ENCODE measurements at places on chromosomes 5 and 9.

- peak; percentile 33 for DNase-seq
These were observed 62.8 kb upstream of the LMX1B start for GRCh38 chr9:126550891-126551351.

DNA sequence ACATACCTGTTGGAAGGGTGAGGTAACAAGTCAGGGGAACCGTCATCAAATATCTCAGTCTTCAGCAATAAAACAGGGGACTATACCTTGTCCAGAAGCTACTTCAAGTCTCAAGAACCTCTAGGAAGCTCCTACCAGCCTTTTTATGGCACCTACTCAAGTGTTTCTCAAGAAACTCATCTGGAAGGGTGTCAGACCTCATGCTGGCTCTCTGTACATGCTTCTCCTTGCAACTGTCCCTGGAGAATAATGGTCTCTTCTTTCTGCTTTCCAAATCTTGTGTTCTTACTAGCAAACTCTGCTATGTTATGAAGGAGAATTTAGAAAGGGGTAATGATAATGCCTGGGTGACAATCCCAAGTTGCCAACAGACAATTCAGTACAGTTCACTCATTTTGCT is 8.3 kb upstream of the PTAR1 start:
- DNase-seq, result no peak

DNA sequence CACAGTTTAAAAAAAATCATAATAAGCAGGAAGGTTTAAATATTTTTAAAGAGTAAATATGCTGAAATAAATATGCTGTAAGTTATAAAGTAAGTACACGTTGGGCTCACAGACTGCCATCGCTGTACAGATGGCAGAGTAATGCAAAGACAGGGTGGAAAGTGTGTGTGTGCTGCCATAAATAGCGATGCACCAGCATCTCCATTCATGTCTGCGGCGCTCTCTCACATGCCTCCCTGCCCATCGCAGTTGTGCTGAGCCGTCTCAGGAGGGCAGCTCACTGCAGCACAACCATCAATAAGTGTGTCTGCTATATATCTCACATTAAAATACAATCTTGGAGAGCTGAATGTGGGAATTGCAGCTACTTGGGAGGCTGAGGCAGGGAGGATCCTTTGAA is 14.3 kb downstream of the MOCS2 start:
- DNase-seq, result no peak

- DNase-seq, result peak; percentile 59
These were observed at the start of gene CHSY3 for GRCh38 chr5:129904102-129904666. Gene CHSY3, plus strand, starts transcription at chr5:129904465.

DNA sequence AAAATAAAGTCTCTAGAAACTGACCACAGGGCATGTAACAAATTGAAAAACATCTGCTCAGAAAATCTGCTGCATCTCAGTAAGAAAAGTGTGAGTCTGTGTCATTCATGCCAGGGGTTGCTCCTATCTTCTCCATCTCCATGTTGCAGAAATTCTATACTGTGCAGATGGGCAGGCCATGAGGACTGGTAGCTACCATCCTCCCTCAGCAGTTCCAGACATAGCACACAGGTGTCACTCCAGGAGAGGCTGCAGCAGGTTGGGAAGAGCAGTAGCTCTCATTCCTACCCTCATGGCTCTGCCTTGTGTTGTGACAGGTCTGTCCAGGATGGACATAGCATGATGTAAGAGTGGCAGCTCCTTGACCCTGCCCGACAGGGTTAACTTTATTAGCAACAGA is 173.4 kb downstream of the NDUFS4 start:
- peak; percentile 76 for DNase-seq

DNA sequence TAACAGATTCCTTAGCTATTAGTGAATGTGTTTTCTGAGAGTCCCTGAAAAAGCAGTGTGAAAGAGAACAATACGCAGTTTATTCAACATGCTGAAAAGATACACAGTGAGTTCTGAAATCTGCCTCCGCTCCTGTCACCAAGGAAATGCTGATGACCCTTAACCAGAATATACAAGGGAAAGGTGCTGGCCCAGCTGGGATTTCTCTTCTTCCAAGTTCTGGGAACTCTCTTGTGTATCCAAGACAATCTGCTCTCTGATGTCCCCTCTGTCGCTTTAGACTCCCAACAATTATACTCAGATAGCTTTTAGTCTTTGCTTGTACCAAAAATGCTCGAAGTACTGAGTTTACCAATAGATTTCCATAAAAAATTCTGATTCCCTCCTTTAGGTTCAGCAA is 214.9 kb downstream of the TMEM167A start:
- no peak for DNase-seq

DNA sequence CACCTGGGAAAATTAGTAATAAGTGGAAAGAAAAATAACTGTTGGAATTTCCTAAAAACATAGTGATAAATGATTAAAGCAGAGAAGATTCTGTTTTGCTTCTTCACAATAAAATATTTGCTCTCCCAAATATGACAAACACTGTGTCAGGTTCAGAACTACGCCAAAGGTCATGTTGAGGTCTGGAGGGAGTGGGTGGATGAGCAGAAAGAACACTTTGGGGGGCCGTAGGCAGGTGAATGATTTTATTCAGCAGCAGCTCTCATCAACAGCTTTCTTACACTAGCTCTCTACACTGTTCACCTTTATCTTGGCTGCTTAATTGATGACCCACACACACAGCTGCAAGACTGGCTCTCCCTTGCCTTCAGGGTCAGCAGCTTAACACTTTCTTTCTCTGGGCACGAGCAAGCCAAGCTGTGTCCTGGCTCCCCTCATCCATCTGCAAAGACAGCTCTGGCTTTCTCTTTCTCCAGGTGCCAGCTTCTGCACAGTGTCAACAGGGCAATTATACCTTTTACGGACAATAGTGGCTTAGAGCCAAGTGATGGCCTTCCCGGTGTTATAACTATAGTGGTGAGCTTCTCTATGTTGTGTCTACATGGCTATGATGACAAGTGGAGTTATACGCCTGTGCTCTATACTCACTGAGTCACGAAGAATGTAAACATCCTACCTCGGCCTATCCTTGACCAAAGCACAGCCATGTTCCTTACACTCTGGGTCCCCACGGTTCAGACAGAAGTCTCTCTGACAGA is 18.9 kb upstream of the GPX8 start:
- no peak for DNase-seq

DNA sequence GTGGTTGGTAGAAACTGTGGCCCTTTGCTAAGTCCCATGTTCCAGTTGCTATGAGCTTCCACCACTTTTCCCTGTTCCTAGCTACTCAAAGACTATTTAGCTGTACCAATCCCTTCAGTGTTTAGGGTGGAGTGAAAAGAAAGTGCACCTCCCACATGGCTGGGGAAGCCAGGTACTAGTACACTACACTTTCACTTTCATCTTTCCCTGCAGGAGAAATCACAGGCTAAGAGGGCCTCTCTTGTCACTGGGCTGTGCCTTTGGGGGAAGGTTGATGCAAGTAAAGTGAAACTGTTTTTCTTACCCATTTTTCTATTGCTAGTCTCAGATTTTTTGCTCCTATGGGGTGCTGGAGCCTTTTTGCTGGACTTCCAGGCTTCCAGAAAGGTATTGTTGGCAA is 33.5 kb upstream of the CKS2 start:
- DNase-seq, result no peak

DNA sequence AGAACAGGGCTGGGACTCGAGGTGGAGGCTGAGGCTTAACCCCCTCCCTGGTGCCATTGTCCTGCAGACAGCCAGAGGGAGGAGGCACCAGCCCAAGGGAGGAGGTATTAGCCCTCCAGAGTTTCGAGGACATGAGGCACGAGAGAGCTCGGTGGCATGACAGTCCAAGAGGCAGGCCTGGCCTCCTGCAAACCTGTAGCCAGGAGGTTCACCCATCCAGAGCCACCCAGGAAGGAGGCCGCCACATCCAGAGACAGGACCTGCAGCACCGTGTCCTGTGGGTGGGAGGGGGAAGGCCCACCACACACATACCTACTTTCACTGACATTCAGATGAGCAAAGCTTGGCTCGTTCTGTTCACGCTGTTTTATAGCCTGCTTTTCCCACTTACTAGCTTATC is 75.2 kb upstream of the ADAMTS2 start:
- DNase-seq, result no peak

- no peak for DNase-seq
These were observed 52.7 kb upstream of the NEURL1B start for GRCh38 chr5:172588380-172588779.

DNA sequence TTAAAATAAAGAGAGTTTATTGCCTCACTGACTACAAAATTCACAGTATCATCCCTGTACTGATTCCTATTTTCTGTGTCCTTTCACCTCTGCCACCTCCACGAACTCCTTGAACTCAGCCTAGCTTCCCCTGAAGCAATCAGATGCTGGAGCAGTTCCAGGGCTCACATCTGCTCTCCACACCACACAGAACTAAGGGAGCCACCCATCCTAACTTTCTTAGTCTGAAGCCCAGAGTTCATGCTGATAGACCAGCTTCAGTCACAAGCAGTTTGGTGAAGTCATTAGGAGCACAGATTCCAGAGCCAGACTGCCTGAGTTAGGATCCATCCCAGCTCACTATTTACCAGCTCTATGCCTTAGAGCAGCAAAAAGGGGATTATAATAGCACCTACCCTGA is 15.6 kb upstream of the EPB41L4A start:
- no peak for DNase-seq

DNA sequence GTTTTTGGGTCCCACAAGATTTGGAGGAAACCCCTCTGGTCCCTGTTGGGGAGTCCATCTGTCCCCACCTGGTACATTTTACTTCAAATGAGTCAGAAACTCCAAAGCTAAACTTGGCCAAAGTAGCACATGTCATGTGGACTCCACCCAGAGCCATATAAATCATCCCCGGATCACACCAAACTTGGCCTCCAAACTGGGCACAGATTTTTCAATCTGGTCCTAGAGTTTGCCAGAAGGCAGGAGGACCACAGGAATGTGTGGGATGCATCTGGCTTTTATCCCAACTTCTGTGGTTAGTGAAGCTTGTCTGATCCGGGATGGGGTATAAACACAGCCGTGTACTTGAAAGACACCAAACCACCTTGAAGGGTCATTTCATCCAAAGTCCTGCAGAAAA is 66.3 kb downstream of the MAT2B start:
- DNase-seq, result peak; percentile 1

DNA sequence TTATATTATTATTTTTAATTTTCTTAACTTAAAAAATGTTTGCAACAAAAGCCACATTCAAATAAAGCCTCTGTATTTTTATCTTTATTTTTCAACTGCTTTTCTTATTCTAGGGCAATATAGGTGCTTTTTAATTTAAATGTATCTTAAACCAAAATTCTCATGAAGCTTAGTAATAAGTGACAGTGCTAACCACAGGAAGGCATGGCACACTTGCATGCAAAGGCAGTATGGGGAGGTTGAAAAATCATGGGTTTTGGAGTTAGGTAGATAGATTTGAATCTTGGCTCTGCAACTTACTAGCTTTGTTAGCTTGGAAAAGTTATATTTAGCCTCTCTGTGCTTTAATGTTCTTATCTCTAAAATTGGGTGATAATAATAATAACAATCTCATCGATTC is 458.0 kb downstream of the DMAC1 start:
- no peak for DNase-seq

DNA sequence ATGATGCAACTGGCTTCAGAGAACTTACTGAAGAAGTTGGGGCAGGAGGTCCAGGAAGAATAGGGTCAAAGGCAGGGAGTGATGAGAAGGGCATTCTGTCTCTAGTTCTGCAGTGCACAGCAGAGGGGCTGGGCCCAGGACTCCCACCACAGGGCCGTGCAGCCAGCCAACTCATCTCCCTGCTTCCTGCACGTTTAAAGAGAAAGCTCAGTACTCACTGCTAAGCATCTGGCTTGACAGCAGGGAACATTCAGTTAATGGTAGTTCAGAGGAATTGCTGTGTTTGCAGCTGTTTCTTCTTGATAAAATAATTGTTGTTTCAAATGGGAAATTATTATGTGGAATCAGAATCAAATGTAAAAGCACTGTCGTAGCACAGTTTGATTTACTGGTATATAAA is 25.6 kb upstream of the SCAMP1 start:
- peak; percentile 4 for DNase-seq

DNA sequence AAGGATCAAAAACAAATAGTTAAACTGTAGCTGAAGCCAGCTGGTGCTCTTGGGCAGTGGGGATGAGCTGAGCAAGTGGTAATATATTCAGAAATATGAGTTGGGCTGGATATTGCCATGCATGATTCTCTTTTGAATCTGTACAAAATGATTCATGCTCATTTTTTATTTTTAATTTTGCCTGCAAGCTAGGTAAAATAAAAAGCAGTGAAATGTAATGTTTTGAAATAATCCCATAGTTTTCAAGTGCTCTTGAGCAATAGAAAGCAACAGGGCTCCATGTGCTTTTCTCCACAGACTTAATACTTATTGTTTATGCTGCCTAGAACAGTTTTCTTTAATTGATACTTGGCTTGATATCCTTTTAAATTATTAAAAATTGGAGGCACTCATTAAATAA is 489.3 kb downstream of the TLE4 start:
- DNase-seq, result no peak

DNA sequence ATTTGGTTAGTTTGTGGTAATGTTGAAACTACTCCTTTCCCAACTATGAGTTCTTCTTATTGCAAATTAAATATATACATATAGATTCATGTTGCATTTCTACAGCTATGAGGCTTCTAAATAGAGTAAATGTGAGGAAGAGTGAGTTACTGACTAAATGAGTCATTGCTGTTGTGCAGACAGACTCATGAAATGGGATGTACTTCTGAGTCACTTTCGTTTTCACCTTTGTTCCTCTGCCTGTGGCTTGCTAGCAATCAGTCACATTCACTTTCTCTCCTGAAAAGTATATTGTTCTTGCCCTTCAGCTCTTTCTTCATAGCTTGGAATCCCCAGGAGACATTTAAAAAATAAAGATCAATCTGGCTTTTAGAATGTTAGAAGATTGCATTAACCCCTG is 295.5 kb upstream of the SMC2 start:
- DNase-seq, result no peak

DNA sequence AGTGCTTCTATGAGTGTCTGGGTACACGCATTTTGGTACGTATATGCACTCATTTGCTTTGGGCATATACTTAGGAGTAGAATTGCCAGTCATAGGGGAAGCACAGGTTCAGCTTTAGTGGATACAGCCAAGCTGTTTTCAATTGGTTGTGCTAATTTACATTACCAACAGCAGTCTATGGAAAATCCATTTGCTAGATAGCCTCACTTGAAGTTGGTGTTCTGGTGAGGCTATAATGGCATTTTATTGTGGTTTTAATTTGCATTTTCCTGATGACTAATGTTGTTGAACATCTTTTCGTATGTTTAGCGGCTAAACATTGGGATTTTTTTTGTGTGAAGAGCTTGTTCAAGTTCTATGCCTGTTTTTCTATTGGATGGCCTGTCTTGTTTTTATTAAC is 76.8 kb upstream of the ANKH start:
- DNase-seq, result no peak

DNA sequence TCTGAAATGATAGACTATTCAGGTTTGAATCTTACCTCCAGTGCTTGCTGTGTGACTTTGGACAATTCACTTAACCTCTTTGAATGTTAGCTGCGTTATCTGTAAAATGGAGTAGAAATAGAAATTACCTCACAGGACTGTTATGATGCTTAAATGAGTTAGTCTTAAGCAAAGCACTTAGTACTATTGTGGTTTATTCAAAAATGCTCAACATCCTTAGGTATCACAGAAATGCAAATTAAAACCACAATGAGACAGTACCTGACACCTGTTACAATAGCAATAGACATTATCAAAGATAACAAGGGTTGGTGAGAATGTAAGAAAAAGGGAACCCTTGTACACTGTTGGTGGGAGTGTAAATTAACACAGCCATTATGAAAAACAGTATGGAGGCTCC is 77.6 kb upstream of the FREM1 start:
- no peak for DNase-seq

- no peak for DNase-seq
These were observed 6.5 kb upstream of the RICTOR start for GRCh38 chr5:39080597-39081204.

- DNase-seq, result no peak
These were observed 428.2 kb upstream of the IRX4 start for GRCh38 chr5:2310946-2311345.

Measured in NCI-H2171 treated with DMSO at 0.1 percent for 48 hours (cell line).